ENCODE measurements at places on chromosomes 4 and X.

DNA sequence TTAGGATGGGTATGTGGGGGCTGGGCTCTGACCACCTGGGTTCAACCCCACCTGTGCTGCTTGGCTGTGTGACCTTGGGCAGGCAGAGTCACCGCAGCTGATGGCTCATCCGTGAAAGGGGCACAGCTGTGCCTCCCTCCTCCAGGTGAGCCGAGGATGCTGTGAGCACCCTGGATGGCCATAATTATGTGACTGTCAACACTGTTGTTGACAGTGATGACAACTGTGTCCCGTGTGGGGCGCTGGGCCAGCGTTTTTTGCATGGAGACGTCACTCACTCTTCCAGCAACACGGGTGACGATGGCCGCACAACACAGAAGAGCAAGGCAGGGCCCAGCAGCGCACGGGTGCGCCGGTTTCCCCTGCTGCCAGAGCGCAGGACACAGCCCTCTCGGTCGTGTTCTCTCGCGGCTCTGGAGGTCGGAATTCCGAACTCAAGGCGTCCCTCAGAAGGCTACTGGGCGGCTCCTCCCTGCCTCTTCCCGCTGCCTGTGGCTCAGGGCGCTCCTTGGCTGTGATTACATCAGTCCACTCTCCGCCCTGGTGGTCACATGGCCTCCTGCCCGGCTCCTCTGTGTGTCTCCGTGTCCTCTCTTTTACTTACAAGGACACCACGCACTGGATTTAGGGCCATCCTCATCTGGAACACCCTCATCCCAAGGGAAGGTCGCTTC lies 1.3 kb downstream of the SH3TC1 start:
- DNase-seq: no peak

DNA sequence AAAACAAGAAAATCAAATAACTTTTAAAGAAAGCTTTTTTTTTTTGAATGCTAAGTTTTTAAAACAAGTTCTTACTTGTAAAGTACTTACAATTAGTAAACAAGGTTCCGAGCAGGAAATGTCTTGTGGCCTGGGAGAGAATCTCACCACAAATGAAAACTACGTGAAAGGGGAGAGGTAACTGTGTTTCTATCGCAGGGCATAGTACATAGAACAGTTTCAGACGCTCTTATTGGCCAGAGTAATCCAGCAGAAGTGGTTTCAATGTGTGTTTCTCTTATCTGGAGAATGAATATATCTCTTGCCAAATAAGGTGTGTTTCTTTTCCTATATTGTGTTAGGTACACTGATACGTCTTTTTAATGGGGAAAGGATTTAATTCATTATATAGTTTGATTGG lies at the start of gene PLAC8:
Gene PLAC8, minus strand, starts transcription at position 154 of the 400 bp plus-strand sequence. CDS start 6,808 bp downstream, outside the sequence.
- DNase-seq: no peak

GRCh38 chrX:17735406-17735805 lies 1.9 kb upstream of the SCML1 start:
- no peak for DNase-seq

DNA sequence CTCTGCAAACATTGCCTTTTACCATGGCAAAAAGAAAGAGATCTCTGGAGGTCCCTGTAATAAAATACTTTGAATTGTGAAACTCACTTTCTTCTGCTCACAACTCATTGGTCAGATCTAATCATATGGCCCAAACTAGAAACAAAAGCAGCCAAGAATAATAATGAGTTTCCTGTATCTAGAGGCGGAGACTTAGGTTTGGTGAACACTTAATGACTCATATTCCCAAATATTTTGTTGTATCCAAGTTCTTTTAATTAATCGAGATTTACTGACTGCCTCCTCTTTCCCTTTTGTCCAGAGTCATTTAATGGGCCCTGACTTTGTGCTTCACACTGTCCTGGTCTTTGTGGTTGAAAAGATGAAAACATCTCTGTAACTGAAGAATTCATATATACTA lies 190.6 kb downstream of the CCSER1 start:
- DNase-seq: no peak

Data from stimulated activated CD8-positive, alpha-beta memory T cell treated with anti-CD3 and anti-CD28 coated beads, Interleukin-2, amount 100 ng/mL, for 1 hour (primary cell).